Type B pancreatic cell (in vitro differentiated cells): ENCODE measurements at places on chromosomes 2 and 18. TPM values are rescaled to one million over a fixed set of nuclear protein-coding genes. Genes with fewer than 3 reads are reported as not detected.
A peak's percentile ranks its signal among the peaks of the same experiment; 100 is the strongest.

GRCh38 chr2:213266421-213266820, 17.8 kb upstream of the SPAG16 start:
- peaks cover 5% of the 10 kb centered on the region for H3K4me1 ChIP-seq
- H3K27me3 ChIP-seq: no peaks in the 10 kb centered on the region
- DNase-seq: no peak
- no peak overlapping the region for H3K4me3 ChIP-seq

GRCh38 chr2:8684878-8685696, 3.2 kb downstream of the ID2 start:
- peaks cover 25% of the 10 kb centered on the region for H3K36me3 ChIP-seq
- peaks cover 10% of the 10 kb centered on the region for H3K4me1 ChIP-seq
- DNase-seq: peak; percentile 83

- H3K27me3 ChIP-seq: no peaks in the 10 kb centered on the region
- H3K4me3 ChIP-seq: peak overlapping the region; percentile 89
- H3K36me3 ChIP-seq: peaks cover 4% of the 10 kb centered on the region
- H3K4me1 ChIP-seq: peaks cover 45% of the 10 kb centered on the region
- H3K27ac ChIP-seq: peak overlapping the region; percentile 58
Measured at GRCh38 chr2:241356871-241357260, 781 bp downstream of the FARP2 start.

DNA sequence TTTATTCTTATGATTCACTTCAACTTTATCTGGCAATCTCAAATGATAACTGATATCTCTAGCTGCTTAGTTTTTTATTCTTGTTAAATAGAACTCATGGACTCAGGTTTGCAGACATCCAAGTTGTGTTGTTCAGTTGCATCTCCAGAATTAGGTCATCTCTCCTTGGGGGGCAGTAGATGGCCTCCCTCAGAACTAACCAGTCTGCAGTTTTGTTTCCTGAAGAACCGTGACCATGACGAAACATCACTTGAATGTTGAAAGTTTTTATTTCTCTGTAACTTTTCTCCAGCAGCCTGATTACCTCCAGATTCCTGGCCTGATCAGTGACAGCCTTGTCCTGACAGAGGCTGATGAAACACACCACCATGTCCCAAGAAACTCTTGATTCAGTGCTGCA, 321.5 kb downstream of the GALNT13 start:
- no peaks in the 10 kb centered on the region for H3K36me3 ChIP-seq
- H3K4me1 ChIP-seq: peaks cover 7% of the 10 kb centered on the region
- H3K27me3 ChIP-seq: no peaks in the 10 kb centered on the region
- no peak overlapping the region for H3K27ac ChIP-seq

- H3K27me3 ChIP-seq: peaks cover 24% of the 10 kb centered on the region
- H3K4me1 ChIP-seq: peaks cover 24% of the 10 kb centered on the region
- peaks cover 4% of the 10 kb centered on the region for H3K36me3 ChIP-seq
- DNase-seq: no peak
- peak overlapping the region; percentile 83 for H3K4me3 ChIP-seq
Measured at GRCh38 chr2:240452462-240453256, 17.2 kb downstream of the GPC1 start.

- H3K4me3 ChIP-seq: peak overlapping the region; percentile 5
- H3K36me3 ChIP-seq: peaks cover 12% of the 10 kb centered on the region
- peak overlapping the region; percentile 84 for H3K27ac ChIP-seq
- no peak for DNase-seq
- H3K27me3 ChIP-seq: no peaks in the 10 kb centered on the region
- H3K4me1 ChIP-seq: peaks cover 4% of the 10 kb centered on the region
Measured at GRCh38 chr2:186307871-186308270, 178.2 kb upstream of the ZC3H15 start.

- no peak overlapping the region for H3K4me3 ChIP-seq
- DNase-seq: no peak
- H3K27ac ChIP-seq: no peak overlapping the region
- peaks cover 31% of the 10 kb centered on the region for H3K27me3 ChIP-seq
- no peaks in the 10 kb centered on the region for H3K36me3 ChIP-seq
Measured at GRCh38 chr2:235230821-235231601, 262.8 kb upstream of the AGAP1 start.

DNA sequence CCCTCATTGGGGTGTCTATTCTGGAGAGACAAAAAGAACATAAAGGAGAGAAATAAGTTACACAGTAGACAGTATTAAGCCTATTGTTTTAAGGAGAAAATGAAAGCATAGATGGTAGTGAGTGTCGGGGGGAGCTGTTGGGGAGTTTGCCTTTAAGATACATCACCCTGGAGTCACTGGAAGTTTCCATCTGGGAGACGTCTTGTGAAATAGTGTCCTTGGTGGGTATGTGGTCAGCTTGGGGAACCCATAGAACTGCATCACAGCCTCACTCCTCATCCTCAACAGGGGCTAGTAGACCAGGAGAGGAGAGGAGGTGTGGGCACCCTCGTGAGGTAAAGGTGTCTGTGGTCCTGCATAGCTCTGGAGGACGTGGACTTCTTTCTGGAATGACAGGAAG, 60.6 kb downstream of the RNF144A start:
- H3K27ac ChIP-seq: no peak overlapping the region
- no peak overlapping the region for H3K4me3 ChIP-seq
- no peaks in the 10 kb centered on the region for H3K27me3 ChIP-seq
- DNase-seq: no peak

GRCh38 chr18:72623444-72623843, 79.3 kb upstream of the CBLN2 start:
- H3K4me3 ChIP-seq: no peak overlapping the region
- H3K27me3 ChIP-seq: peaks cover 5% of the 10 kb centered on the region
- no peaks in the 10 kb centered on the region for H3K4me1 ChIP-seq
- H3K27ac ChIP-seq: no peak overlapping the region
- DNase-seq: no peak

DNA sequence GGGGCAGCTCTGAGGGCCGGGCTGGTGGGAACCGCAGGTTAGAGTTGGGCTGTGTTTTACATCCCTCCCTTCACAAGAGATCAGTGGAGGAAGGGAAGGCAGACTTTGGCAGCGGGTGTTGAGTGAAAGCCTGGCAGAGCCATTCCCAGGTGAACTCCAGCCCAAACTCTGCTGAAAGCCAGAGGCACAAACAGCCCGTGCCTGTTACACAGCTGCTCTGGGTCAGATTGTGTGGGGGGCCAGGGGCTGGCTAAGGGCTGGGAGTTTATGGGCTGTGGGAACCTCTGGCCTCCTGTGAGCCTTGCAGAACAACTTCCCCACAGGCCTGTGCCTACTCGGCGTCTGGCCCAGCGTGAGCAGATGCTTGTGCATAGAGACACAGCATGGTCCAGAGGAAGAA, 286.8 kb downstream of the CLIP4 start:
- H3K4me1 ChIP-seq: peaks cover 25% of the 10 kb centered on the region
- no peak overlapping the region for H3K27ac ChIP-seq
- H3K27me3 ChIP-seq: peaks cover 4% of the 10 kb centered on the region
- no peak for DNase-seq
- no peak overlapping the region for H3K4me3 ChIP-seq

DNA sequence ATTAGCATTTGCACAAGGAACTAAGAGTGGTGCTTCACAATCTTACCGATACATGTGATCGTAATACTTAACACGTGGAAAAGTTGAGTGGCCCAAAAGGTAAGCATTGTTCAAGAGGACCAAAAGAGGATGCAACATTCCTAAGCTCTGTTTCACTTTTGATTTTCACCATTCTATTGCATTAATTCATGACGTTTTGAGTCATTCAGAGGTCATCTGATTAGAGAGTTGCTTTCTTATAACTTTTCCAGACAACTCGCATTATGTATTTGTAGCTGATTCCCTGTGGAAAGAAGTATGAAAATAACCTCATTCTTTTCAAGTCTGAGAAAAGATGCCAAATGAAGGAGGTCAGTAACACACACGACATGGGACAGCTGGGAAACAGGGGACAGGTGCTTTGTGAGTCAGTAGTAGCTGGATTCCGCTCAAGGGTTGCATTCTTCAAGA, 344.4 kb downstream of the RND3 start:
- H3K27me3 ChIP-seq: no peaks in the 10 kb centered on the region
- DNase-seq: no peak
- peaks cover 31% of the 10 kb centered on the region for H3K4me1 ChIP-seq
- no peaks in the 10 kb centered on the region for H3K36me3 ChIP-seq
- H3K4me3 ChIP-seq: no peak overlapping the region
- no peak overlapping the region for H3K27ac ChIP-seq

Gene INHA
- total RNA-seq: 1.2 and 1.3 TPM in 2 replicates

Gene TEKT4
- total RNA-seq: 0.34 TPM in 1 of 2 replicates, not detected in the other

Gene WDR43
- total RNA-seq: 57.0 and 66.9 TPM in 2 replicates

Gene SYT4
- total RNA-seq: 10.0 and 20.5 TPM in 2 replicates

Gene CYP26B1
- total RNA-seq: 5.4 and 23.6 TPM in 2 replicates

Gene CCDC121
- 5.5 and 5.6 TPM in 2 replicates for total RNA-seq
